ENCODE measurements at places on chromosomes 13 and 19.
A peak's percentile ranks its signal among the peaks of the same experiment; 100 is the strongest.

DNA sequence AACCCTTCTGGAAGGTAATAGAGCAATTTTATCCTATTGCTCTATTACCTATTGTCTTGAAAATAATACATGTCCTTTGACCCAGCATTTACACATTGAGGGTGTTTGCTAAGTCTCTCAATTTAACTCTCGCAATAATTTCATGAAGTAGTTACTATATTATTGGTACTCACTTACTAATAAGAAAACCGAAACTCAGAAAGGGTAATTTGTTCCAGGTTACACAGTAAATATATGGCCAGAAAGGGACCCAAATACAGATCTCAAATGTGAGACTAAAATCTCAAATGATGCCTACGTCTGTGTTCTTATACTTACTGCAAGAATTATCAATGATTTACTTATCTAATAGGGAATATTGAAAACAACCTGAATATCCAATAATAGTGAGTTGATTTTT, 29.7 kb upstream of the FAM216B start:
- no peak for DNase-seq

GRCh38 chr13:24081387-24081786, 79.1 kb upstream of the SPATA13 start:
- DNase-seq: no peak

DNA sequence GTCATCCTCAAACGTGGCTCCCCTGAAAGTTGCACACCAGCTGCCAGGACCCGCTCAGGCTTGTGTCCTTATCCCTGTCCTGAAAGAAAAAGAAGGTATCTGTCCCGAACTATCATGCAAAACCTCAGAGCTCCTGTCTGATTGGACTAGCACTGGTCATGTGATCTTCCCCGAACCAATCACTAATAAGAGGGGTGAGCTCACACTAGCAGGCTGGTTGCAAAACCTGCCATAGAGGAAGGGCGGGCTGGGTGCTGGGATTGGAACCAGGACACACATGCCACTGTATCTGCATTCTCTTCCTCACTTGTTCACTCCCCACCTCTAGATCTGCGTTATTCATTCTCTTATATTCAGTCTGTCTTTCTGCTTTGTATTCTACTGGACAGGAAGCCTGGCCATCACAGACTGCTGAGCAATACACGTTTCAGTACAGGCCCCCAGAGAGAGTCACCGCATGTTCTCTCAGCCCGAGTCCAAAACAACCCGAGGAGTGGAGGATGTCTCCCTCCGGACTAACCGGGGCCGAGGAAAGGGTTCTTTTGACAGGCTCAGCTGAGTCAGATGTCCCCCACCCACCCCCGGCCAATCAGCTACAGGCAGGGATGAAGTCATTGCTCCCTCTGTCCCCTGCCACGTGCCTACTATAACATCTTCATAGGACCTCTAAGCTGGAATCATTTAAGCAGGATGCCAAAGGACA, 97.7 kb downstream of the SIPA1L3 start:
- DNase-seq: peak; percentile 31

GRCh38 chr13:32446773-32447465, 19.0 kb upstream of the N4BP2L1 start:
- DNase-seq: no peak

- no peak for DNase-seq
These were observed 13.8 kb downstream of the CILP2 start for GRCh38 chr19:19551853-19552192.

DNA sequence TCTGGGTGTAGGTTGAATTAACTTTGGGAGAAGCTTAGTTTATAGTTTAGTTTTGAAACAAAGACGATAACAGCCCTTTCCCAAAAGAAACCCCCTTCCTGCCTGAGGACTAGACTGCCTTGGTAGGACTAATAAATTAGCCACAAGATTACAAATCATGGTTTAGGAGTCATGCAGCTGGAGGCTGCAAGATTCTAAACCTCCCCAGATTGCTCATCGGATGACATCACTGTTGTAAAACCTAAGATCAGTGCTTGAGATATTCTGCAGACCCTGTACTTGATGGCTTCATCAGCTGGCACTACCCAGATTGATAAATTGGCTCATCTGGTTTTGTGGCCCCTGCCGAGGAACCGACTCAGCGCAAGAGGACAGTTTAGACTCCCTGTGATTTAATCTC, 35.9 kb upstream of the MPHOSPH8 start:
- no peak for DNase-seq

DNA sequence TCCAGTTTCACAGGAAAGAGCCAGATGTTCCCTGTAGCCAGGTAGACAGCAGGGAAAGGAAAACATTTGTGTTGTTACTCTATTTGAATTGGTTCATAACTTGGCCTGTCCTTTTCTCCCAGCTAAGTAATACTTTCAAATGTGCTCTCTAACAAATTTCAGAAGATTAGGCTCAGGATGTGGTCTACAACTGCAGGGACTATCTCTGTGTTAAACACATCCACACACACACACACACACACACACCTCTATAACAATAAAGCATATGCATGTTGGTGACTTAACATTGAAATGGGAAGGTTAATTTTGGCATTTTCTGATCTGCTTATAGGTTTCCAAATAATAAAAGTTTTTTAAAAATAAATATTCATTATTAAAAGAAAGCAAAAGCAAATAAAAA, 316.0 kb upstream of the ARGLU1 start:
- no peak for DNase-seq

DNA sequence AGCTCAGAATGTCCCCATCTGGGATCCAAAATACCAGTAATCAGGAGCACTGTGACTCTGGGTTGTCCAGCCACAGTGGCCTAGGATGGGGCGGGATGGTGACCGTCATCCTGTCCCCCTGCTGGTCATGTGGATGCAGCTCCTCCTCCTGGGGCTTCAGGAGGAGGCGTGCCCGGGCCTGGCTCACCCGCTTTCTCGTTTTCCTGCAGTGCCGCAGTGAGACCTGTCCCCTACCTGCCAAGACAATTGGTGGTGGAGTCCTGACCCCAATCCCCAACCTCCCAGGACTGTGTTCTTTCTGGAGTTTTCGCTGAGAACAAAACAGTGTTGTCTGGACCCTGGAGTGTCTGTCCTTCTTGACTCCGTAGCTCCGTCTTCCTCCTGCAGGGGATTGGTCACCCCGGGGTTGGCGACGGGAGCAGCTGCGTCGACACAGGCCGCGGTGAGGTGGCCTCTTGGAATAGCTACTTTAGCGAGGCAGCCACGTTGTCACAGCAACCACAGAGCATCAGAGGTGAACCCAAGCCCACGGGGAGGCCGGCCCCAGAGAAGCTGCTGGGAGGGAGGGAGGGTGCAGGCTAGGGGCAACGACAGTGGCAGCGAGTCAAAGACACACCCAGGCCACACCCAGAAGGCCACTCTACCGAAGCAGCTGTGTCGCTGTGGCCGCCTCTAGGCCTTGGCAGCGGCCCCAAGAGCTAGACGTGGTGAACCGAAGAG, 10.2 kb upstream of the EMC10 start:
- DNase-seq: peak; percentile 81

DNA sequence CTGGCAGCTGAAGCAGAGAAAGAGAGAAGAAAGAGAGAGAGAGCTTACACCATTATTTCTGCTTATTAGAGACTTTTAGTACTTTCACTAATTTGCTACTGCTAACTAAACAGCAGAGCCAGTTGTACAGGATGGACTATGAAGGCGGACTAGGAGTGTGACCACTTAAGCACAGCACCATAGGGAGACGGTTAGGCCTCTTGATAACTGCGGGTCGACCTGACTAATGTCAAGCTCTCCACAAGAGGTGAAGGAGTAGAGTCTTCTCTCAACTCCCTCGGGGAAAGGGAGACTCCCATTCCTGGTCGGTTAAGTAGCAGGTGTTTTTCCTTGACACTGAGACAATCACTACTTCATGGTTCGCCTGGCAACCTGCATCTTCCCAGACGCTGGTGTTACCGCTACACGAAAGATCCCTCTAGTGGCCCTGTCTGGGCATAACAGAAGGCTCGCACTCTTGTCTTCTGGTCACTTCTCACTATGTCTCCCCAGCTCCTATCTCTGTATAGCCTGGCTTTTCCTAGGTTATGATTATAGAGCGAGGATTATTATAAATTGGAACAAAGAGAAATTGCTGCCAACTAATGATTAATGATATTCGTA, 5.3 kb upstream of the PSG7 start:
- no peak for DNase-seq

GRCh38 chr13:102395939-102396338, 5.9 kb downstream of the FGF14 start:
- DNase-seq: peak; percentile 2

DNA sequence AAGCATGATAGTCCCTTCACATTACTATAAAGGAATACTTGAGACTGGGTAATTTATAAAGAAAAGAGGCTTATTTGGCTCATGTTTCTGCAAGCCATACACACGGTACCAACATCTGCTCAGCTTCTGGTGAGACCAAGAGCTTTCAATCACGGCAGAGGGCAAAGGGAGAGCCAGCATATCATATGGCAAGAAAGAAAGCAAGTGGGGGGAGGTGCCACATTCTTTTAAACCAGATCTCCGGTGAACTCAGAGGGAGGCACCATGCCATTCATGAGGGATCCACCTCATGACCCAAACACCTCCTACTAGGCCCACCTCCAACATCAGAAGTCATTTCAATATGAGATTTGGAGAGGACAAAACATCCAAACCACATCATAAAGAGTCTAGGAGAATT, 20.3 kb downstream of the XPO4 start:
- no peak for DNase-seq

DNA sequence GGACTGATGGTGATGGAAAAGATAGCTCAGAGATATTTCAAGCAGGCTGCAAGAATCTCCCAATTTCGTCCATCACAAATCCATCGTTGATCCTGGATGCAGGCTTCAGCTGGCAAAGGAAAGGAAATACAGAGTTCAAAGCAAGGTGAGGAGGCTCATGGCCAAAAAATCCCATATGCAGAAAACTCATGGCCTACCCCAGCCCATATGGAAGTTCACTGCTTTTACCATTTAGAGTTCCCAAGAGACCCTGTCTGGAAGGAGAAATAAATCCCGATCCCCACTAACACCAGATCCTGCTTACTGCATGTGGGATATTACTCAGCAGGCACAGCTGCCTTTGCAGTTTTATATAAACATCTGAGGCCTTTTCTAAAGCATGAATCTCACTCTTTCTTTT, 412.9 kb upstream of the SPRY2 start:
- no peak for DNase-seq

- no peak for DNase-seq
These were observed 793 bp upstream of the SBK2 start for GRCh38 chr19:55537741-55538111.

DNA sequence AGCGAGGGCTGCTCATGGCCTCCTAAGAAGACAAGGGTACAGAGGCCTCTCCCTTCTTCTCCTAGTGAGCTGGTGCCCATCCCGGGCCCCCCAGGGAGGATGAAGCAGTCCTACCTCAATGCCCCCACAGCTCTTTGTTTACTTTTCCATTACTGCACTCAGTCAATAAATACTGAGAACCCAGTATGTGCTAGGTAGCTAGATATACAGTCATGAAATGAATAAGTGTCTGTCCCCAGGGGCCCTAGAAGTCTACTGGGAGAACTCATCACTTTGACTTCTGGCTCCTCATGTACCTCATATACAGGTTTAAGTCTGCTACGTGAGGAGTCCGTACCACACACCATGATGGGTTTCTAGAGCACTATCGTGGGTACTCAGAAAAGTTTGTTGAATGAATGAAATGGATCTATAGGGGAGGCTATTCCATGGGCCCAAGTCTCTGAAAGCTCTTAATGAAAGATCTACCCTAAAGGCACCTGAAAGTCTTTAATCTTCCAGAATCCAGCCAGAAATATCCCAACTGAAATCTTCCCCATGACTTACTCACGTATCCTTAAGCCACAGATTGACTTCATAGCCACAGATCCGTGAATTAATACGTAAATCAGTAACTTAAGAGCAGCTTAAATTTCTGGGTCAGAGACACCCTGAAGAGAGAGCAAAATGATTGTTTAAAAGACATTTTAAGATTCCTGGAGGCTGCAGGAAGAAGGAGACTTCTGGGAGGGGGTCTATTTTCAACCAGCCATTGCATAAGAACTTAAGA, 51.6 kb upstream of the POMP start:
- DNase-seq: no peak

DNA sequence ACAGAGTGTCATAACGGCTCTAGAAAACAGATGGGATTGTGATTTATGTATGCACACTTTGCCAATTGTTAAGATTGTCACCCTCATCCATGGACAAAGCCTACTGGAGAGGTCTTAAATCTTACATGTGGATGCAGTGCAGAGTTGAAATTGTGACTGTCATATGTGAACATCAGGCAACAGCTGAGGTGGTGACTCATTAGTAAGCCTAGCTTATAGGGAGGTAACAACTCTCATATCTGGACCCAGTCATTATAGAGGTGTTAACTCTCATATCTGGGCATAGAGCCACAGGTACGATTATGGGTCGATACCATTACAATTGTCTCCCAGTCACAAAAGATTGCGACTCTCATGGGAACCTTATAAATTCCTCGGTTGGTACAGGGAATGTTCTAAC, 29.8 kb upstream of the ZNF254 start:
- no peak for DNase-seq

DNA sequence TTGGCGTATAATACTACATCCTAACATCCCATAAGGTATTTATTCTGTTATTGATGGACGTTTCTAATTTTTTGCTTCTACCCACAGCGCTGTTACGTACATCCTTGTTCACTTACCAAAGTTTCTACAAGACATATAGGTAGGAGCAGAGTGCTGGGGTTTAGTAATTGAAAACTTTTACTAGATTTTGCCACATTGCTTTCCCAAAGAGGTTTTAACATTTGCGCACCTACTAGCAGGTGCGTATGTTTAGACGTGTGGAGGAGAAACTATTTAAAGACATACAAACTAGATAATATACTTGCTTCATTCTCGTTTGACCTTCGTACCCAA, 559 bp upstream of the RPL21 start:
- DNase-seq: no peak

- DNase-seq: no peak
These were observed 3.5 kb downstream of the GRK1 start for GRCh38 chr13:113670541-113670940.

DNA sequence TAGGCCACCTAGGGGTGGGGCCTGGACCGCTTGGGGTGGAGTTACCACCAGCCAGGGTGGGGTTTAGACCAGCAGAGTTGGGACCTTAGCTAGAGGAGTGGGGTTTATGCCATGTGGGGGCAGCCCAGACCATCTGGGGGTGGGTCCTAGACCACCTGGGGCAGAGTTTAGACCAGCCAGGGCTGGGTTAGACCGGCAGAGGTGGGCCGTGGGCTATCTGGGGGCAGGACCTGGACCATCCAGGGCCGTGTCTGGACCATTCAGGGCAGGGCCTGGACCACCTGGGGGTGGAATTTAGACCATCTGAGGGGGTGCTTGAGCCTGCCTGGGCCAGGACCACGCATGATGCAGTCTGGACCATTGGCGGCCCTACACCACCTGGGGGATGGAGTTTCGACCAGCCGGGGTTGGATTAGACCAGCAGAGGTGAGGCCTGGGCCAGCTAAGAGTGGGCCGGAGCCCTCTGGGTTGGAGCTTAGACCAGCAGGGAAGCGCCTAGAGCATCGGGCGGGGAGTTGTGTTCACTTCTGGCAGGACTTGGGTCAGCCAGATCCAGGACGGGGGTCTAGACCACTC, 10.0 kb upstream of the CACNG6 start:
- DNase-seq: no peak

- DNase-seq: no peak
These were observed 102.3 kb downstream of the GPC6 start for GRCh38 chr13:93328943-93329342.
